Activated CD8-positive, alpha-beta memory T cell treated with anti-CD3 and anti-CD28 coated beads for 48 hours (primary cell): ENCODE measurements at places on chromosomes 16 and 17.

DNA sequence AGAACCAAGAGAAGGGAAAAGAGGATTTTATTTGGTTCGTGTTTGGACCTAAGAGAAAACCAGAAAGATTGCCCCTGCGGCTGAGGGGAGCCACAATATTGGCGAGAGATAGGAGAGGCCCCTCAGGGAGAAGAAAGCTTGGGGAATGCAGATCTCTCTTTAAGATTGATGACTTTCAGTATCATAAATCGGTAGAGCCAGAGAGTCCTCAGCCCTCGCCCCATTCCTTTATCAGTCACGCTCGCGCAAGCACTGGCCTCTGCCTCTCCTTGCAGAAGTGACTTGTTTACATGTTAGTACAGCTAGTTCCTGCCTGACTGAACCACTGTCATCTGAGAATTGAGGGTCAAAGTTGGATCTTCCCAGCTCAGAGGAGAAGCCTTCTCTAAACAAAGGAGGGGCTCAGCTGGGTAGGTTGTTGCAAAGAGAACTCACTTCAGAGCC, 21.5 kb upstream of the KRT19 start:
- no peak for DNase-seq

- DNase-seq: no peak
Measured at GRCh38 chr16:63038397-63039106, 1002.3 kb upstream of the CDH8 start.

DNA sequence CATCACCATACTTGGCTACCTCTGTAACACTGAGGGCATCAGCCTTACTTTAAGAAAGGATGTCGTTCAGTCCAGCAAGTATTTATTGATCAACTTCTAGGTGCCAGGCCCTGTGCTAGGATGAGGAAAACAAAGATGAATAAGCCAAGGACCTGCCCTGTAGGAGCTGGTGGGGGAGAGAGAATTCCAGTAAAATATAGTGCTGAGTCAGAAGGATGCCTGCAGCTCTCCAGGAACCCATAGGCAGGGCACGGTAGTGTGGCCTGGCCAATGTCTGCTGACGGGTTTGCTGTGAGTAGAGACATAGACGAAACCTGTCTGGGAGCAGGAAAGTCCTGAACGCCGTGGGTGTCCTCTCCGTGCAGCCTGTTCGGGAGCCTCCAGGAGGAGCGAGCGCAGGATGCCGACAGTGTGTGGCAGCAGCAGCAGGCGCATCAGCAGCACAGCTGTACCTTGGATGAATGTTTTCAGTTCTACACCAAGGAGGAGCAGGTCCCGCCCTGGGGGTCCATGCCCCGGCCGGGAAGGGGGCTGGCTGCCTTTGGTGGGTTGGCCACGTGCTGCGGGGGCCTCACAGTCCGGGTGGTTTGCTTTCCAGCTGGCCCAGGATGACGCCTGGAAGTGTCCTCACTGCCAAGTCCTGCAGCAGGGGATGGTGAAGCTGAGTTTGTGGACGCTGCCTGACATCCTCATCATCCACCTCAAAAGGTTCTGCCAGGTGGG, 55.6 kb downstream of the USP43 start:
- no peak for DNase-seq

DNA sequence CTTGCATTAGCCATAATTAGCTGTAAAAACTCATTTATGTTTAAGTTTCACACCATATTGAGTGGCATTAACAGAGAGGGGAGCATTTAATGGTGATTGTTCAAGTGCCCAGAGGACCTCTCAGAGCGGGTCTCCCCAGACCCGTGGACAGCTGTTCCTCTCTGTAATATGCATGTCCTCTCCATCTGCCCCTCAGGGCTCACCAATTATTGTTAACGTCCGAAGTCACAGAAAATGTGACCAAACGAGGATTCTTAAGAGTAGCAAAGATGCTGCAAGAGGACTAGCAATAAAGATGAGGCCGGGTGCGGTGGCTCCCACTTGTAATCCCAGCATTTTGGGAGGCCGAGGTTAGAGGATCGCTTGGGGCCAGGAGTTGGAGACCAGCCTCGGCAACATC, 130.2 kb downstream of the CPPED1 start:
- no peak for DNase-seq

DNA sequence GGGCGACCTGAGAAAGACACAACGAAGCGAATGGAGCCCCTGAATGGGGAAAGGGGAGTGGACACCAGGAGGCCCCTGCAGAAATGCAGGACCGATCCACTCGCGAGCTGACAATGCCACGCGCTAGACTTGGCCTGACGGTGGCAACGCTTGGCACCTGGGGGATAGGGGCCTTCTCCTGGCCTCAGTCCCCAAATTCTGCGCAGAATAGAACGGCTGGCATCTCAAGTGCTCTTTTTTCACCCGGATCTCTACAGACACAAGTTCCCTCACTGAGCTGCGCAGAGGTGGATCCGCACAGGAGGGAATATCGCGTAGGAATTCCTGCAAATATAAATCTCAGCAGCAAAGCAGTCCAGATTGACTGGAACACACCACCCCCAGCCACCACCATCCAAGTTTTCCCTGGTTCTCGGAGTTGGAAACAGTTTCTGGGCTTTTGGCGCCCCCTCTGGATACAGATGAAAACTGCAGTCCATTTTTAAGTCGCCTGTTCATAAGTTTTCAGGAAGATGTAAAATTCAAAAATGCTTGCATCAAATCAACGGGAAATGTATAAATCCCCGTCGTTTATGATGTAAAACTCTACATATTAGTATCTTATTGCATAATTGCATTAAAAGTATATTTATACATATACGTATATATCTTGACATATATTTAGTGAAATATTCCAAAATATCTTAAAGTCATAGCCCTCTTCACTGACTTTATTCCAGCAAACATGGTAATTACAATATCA, 2.3 kb upstream of the SOX9 start:
- DNase-seq: no peak

- no peak for DNase-seq
Measured at GRCh38 chr17:31525801-31526549, 134.5 kb downstream of the RAB11FIP4 start.

- no peak for DNase-seq
Measured at GRCh38 chr17:12603566-12603965, 62.1 kb upstream of the MYOCD start.

DNA sequence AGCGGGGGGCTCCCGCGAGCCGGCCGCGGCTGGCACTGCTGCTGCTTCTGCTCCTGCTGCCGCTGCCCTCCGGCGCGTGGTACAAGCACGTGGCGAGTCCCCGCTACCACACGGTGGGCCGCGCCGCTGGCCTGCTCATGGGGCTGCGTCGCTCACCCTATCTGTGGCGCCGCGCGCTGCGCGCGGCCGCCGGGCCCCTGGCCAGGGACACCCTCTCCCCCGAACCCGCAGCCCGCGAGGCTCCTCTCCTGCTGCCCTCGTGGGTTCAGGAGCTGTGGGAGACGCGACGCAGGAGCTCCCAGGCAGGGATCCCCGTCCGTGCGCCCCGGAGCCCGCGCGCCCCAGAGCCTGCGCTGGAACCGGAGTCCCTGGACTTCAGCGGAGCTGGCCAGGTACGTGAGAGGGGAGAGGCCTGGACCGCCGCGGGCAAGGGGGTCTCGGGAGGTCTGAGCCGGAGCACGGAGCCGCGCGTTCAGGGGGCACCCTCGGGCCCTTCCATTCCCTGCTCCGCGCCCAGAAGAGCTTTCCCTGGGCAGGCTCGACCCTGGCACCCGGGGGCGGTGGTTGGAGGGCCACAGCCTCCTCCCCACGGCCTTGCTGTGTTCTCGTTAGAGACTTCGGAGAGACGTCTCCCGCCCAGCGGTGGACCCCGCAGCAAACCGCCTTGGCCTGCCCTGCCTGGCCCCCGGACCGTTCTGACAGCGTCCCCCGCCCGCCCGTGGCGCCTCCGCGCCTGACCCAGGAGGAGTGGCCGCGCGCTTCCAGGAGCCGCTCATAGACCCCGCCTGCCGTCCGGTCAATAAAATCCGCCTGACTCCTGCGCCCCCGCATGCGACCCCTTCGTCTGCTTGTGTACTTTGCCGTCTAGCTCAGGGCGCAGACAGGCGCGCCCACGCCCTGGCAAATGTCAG, 591 bp downstream of the NPW start:
- no peak for DNase-seq

DNA sequence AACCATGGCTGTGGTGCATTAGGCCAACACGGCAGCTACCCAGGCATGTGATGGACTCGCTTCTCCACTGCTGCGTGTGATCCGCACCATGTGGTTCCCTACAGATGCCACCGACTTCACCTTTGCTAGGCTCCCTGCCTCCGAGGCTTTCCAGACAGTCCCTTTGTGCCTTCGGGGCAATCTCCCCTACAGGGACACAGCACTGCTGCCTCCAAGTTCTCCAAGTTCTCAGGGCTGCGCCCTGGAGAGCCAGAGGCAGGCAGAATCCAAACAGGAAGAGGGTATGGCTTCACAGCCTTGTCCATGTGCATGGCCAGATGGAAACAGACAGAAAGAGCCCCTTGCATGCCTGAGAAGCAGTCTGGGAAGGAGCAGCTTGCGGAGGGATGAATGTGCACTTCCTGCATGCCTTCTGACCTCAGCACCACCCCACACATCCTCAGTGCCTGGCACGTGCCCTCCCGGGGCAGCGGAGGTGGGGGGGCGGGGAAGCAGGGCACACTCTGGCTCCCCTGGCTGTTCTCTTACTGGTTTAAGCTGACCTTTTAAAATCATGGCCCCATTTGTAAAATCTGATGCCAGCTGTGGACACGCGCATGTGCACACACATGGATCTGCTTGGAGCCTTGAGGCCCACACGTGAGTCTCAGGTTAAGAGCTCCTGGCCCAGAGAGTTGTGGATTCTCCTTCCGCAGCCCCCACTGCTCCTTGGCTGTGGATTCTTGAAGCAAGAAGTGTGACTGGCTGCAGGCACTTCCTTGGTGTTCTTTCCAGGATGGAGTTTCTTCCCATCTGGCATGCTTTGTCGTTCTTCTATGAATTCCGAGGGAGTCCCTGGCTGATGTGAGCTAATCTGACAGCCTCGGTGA, 55.3 kb upstream of the MTSS2 start:
- no peak for DNase-seq

DNA sequence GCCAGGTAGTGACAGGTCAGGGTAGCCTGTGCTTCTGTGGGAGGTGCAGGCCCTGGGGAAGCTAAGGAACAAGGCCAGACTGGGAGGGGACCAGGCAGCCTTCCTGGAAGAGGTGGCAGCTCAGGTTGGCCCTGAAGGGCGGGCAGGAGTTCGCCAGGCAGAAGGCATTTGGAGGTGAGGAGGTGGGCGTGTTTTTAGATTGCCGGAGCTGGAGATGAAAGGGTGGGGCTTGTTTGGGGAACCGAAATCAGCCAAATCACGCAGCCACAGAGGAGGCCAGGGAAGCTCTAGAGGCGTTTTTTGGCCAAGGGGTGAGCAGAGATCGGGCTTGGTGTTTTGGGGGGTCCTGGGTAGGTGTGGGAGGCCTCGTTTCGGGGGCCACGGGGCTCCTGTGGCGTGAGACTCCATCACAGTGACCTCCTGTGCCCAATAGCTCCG, 7.6 kb downstream of the ADCY7 start:
- no peak for DNase-seq

DNA sequence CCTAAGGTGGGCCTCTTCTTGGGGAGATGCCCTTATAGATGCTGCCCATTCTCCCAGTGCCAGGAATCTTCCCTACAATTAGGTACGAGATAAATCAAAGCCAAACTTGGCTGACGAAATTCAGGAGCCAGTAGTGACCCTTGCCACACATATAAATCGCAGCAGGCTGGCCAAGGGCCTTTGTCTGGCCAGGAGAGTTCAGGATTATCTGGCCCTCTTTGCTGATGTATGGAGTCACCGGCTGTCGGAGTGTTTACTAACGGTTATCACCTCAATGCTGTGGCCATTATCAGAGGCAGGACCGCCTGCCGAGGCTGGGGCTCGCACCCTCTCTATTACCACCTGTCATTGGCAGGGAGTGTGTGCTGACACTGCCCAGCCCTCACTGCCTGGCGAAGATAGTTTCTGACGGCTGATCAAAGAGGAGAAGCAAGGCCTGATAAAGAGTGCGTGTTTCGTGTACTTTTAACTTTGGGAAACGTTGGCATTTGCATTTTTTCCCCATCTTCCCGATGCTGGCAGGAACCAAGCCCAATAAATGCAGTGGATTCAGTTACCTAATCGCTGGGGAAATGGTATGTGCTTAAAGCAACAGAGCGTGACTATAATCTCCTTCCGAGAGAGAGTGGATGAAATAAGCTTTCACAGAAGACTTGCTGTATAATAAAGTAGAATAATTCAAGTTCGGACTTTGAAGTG, 32.8 kb upstream of the TBX2 start:
- DNase-seq: no peak

GRCh38 chr16:11163761-11164261, 92.2 kb downstream of the SOCS1 start:
- no peak for DNase-seq

DNA sequence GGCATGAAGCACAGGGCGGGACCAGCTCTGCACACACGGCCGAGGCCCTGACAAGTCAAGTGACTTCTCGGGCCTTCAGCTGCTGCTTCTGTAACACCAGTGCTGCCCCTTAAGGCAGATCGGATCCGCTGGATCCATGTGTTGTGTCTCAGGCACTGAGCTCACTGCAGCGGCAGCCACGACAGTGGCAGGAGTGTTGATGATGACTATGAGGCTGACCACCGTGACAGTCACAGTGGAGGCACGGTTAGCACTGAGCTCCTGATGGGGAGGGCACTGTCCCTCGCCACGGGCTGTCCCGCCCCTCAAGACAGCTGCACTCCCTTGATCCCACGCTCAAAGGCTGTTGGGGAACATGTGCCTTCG, 29.4 kb downstream of the PEMT start:
- DNase-seq: no peak

- no peak for DNase-seq
Measured at GRCh38 chr17:56359518-56359917, 206.2 kb downstream of the ANKFN1 start.

DNA sequence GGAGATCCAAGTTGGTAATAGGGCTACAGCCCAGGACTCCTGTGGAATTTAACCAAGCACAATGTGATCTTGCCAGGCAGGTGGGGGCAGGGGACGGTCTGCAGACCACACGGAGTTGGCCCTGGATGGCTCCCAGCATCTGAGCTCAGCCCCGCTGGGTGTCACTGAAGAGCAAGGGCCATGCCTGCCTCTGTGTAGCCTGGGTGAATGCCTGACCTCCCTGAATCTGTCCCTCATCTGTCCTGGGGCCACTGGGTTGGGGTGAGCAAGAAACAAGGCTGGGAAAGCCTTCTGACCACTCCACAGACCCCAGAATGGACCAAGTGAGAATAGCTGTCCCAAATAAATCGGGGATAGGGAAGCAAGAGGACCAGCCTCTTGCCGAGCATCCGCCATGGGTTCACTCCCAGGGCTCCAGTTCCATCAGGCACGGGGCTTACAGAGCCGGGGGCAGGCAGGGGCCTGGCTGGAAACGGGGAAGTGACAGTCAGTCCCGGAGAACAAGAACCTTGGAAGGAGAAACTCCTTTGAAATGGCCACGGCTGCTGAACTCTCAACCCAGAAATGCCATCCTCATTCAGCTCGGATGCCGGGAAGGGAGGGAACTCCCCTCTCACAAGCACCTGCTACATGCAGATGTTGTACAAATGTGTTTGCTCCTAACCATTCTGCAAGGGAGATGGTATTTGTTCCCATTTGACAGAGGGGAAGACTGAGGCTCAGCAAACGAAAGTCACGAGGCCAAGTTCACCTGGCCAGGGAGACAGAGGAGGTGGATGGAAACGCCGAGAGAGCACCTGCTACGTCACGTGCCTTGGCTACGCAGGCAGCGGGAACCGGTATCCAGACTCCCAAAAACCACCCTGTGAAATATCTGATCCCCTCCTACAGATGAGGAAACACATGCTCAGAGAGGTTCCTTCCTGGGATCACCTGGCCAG, 50.0 kb downstream of the RMI2 start:
- no peak for DNase-seq
